WERI-Rb-1 (cell line): ENCODE measurements at places on chromosomes 1 and 21.

- no peak for DNase-seq
These were observed 63.3 kb upstream of the WDR26 start for GRCh38 chr1:224497714-224498573.

- no peak for DNase-seq
These were observed 9.5 kb upstream of the DEGS1 start for GRCh38 chr1:224173523-224173922.

DNA sequence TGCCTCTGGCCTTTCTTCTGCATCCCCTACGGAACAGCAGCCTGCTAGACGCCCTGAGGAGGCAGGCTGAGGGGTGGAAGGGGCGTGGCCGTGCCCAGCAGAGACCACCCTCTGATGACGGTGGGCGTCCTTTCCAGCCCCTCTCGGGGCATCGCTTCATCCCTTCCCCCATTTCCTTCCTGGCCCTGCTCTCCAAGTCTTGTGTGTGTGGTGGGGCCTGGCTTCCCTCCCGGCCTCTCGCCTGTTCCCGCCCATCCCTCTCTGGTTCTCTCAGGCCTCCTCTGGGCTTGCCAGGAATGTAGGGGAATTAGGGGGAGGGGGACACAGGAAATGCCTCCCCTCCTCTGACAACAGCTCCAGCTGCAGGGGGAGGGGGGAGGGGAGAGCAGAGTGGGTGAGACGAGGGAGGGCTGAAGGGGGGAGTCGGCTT is 51.1 kb downstream of the SKI start:
- no peak for DNase-seq

GRCh38 chr1:78005755-78006154 is 1.0 kb downstream of the DNAJB4 start:
- DNase-seq = no peak

- no peak for DNase-seq
These were observed 26.2 kb upstream of the ID3 start for GRCh38 chr1:23585321-23586022.

DNA sequence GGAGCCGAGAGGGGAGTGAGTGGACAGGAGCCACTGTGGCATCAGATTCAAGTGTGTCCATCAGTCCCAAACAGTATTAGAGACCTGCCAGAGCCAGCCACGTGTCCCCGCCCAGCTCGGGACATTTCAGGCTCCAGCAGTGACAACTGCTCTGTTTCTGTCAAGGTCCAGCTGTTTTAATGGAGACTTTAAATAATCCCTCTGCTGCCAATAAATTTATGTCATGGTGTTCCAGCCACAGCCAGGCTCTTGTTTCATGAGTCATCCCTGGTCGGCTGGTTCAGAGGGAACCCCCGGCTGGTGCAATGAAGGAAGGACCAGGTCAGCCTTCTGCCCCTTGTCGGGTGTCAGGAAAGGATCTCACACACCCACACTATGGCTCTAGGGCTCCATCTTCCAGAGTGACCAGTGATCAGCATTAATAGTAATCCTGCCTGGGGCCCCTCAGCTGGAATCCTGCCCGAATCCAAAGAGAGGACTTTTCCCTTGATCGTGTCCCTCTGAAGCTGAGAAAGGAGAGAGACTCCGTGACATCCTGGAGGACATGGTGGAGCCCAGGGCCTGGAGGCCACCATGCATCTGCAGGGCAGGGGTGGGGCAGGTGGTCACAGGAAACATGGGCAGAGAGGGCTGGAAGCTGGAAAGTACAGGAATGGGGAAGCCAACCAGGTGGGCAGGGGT is 197.3 kb downstream of the MATN1 start:
- no peak for DNase-seq

- no peak for DNase-seq
These were observed 9.7 kb upstream of the STX12 start for GRCh38 chr1:27763358-27763757.

GRCh38 chr1:2975466-2976179 is 45.6 kb upstream of the ACTRT2 start:
- DNase-seq = no peak

GRCh38 chr1:15426492-15427279 is 11.6 kb upstream of the CTRC start:
- no peak for DNase-seq

DNA sequence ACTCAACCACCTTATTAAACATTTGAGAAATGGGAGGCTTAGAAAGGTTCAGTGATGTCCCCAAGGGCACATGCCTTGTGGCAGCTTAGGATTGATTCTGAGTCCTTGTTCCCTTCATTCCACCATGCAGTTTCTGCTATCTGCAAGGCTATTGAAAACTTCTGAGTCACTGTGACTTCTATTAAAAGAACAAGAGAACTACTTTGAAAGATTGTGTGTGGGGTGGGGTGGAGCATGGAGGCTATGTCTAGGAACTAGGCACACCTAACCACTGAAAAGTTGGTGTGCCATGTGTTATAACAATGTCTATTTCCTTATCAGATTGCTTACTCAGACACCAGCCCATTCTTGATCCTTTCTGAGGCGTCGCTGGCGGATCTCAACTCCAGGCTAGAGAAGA is 10.8 kb downstream of the MTARC1 start:
- DNase-seq = no peak

DNA sequence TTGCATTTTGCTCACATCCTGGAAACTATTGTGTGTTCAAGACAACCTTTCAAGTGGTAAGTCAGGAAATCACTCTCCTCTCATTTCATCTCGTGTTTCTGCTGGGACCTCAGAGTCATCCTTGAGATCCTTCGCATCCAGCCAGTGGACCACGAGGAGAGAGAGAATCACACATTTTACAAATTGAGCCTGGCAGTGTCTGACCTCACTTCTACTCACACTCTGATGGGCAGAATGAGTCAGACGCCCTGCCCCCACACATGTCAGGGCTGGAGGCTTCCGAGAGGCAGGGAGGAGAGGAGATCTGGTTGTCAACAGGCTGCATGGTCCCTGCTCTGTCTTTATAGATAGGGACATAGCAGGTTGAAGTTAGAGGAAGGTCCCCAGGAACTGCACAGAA is 509.7 kb downstream of the AJAP1 start:
- DNase-seq = no peak

GRCh38 chr1:67627906-67628305 is 57.1 kb upstream of the GADD45A start:
- DNase-seq = no peak

DNA sequence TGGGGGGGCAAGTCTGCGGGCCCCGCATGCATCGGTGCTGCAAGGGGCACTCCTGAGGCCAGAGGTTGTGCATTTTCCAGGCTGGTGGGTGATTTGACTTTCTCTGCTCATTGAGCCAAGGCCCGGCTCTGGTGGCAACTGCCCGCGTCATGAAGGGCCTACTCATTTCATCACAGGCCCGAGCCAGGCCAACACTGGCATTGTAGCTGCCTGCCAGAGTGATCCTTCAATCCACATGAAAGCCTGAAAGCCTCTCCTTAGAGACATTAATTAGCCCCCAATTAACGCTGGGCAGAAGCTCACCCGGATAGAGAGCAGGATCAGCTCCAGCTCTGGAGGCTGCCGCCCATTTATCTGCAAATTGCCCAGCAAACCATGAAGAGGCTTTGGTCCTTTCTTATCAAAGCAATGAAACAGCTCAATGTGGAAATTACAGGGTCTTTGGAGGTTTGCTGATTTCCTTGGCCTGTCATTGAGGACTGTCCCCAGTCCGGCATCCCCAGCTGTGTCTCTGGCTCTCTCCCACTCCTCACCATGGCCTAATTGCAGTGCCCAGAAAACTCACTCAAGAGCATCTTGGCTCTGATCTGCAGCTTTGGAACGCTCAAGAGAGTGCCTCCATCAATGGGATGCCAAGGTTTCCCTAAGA is 50.4 kb upstream of the STUM start:
- no peak for DNase-seq

- no peak for DNase-seq
These were observed 3.0 kb downstream of the CAMSAP2 start for GRCh38 chr1:200741551-200742207.

DNA sequence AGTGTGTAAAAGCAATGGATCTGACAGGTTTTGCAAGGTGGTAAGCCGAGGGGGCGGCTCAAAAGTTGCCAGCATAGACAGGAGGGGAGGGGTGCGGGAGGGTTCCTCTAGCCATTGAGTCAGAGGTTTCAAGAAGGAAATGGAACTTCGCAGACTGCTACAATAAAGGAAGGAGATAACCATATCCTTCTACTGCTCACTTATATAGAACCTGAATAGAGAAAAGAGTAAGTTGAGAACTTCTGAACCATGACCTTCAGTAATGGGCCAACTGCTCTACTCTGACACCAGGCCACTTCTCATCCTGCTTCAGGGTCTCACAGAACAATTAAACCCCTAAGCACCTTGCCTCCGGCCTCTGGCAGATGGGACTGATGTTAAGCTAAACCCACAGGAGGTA is 26.3 kb upstream of the BCAR3 start:
- DNase-seq = no peak

DNA sequence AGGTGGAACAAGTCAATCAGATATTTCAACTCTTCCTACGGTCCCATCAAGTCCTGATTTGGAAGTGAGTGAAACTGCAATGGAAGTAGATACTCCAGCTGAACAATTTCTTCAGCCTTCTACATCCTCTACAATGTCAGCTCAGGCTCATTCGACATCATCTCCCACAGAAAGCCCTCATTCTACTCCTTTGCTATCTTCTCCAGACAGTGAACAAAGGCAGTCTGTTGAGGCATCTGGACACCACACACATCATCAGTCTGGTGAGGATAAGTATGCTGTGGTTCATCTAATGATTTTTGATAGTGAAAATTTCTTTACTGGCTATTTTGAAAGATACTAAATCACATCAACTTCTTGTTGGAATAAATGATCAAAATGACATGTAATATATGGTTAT is 67.7 kb upstream of the MPC2 start:
- no peak for DNase-seq

DNA sequence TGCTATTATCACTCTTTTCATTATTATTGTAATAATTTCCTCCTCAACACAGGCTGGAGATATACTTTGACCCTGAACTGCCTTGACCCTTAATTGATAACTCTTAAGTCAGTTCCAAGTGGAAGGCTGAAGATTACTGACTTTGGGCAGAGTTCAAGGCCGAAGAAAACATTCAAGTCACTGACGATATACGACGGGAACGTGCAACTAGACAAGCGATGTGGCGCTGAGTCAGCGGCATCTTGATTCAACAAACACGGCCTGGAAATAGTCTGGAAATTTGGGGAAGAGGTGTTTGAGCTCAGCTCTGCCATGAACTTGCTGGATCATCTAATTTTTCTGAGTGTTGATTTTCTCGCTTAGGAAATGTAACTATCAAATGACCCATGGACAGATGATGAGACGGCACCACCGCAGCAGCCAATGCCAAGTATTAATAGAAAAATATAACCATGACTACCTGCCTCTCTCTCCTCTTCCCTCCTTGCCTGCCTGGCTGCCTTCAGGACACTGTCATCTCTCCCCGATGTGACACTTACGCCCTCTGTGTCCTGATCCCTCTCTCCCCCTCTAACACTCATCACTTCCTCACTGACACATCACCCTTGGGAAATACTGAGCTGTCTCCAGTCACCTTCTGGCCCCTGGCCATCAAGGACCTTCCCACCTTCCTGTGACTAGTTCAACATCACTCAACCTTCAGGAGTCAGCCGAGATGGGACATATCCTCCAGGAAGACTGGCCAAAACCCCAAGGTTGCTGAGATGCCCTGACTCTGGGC is 49.4 kb downstream of the TMCO4 start:
- no peak for DNase-seq

DNA sequence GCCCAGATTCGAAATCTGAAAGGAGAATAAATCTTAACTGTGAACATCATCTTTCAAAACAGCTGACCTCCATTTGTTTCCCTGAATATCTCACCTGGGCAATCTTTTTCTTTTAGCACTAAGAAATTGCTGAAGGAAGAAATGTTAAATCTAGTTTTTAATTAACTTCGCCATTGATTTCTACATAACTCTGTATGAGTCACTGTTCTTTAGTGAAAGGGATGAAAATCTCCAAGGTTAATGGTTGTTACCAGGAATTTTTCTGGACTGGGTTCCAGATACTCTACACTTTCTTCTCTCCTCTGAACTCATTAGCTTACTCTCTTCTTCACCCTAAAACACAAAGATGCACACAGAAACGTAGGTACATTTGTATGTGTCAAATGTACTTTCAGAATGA is 235.7 kb downstream of the BACH1 start:
- DNase-seq = no peak

- DNase-seq = no peak
These were observed 55.5 kb upstream of the ESRRG start for GRCh38 chr1:216778737-216779136.

DNA sequence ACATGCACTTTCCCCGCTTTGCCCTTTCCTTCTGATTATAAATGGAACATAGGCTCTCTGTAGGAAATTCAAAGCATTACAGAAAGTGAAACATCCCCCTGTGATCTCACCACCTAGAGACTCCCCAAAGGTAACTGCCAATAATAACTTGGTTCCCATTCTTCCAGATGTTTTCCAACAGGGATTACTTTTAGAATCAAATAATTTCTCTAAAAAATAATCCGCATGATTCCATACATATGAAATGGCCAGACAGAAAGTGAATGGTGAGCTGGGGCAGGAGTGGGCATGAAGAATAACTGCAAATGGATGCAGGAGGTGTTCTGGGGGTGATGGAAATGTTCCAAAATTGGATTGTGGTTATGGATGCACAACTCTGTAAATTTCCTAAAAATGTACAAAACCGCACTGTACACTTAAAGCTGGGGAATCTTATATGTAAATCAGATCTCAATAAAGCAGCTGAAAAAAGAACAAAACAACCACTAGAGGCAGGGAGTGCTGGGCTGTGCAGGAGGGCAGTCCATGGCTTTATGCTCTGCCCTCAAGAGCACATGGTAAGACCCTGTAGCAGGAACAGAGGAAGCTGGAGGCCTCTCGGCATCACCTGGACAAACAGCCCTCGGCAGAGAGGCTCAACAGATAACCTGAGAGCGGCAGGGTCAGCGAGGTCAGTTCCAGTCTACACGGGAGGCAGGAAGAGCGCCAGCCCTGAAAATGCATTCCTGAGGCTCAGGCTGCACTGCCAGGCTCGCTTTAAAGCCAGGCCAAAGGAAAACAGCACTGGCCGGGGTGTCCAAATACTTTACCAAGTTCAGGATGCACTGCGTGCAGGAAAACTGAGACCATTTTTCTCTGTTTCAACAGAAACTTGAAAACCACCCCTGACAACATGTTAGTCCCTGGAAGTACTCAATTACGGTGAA is 39.7 kb downstream of the CAPZB start:
- DNase-seq = no peak

GRCh38 chr1:107379826-107380225 is 239.0 kb downstream of the NTNG1 start:
- DNase-seq = no peak

DNA sequence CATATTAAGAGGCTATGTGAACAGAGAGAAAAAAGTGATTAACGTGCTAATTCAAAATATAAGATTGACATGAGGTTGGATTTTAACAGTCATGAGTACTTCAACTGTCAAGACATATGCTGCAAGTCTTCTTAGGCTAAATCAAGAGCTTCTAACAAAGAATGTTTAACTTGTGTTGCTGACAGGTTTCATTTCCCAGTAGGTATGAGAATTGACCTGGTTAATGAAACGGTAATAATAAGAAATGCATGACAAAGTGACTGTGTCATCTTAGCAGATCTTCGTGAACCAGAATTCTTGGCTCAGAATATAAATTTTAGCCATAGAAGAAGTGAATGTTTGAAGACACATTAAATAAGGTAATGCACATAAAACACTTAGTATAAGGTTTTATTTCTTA is 132.6 kb upstream of the PTGFR start:
- DNase-seq = no peak

- no peak for DNase-seq
These were observed 69.9 kb downstream of the NAV1 start for GRCh38 chr1:201608635-201609395.
